ENCODE measurements at places on chromosomes 12 and 14.

DNA sequence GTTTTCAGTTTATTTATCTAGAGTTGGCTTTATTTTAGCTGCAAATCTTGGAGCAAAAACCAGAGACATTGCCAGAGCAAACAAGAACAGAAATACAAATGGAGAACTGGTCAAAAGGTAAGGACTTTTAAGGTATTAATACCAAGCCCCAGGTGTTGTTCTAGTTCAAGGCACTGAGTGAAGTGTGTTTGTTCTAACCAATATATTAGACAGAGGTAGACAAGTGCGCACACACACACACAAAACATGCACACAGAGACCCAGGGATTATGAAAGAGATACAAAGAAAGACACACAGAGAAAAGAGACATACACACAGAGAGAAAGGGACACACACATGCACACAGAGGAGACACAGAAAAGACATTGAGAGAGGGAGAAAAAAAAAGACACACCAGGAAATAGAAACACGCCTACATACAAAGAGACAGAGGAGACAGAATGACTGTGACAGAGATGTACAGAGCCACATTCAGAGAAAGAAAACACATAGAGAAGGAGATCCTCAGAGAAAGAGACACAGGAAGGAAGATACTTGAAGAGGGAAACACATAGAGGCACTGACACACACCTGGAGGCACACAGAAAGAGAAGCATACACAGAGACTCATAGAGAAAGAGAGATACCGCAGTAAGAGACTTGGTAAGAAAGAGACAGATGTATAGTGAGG, 50.2 kb downstream of the MIPOL1 start:
- no peak for DNase-seq

- no peak for DNase-seq
These were observed 5.3 kb upstream of the RAB35 start for GRCh38 chr12:120121766-120122293.

GRCh38 chr14:68603533-68604360, 189.1 kb downstream of the ZFP36L1 start:
- no peak for DNase-seq

GRCh38 chr14:74960736-74961135, 5.3 kb upstream of the PGF start:
- DNase-seq = no peak

GRCh38 chr14:69363964-69364363, 34.1 kb downstream of the ERH start:
- DNase-seq = no peak

GRCh38 chr12:92503029-92503931, 199.5 kb upstream of the PLEKHG7 start:
- DNase-seq = no peak
